Mucosa of gallbladder (tissue), 1 donor: ENCODE measurements at places on chromosomes 12 and 14.
A peak's percentile ranks its signal among the peaks of the same experiment; 100 is the strongest.

GRCh38 chr14:40216976-40217375, 784.7 kb upstream of the FBXO33 start:
- DNase-seq, result no peak

GRCh38 chr12:89662623-89663022, 46.0 kb downstream of the ATP2B1 start:
- DNase-seq, result no peak

DNA sequence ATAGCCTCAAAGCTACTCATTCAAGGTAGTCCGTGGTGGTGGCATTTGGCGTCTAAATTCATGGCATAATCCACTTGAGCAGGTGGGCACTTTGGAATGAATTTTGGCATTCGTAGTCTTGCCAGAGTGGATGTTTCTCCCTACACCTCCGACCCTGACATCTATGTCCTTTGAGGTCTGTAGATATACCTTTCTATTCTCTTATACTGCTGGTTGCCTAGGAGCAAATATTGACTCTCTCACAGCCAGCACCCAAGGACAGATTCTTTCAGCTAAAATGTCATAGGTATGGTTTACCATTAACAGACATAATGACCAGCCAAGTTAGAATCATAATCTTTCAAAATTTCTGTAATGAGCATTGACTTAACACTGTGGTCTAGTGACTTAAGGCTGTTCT, 47.4 kb upstream of the FLRT2 start:
- DNase-seq, result peak; percentile 41

GRCh38 chr12:113482334-113482733, 10.7 kb upstream of the LHX5 start:
- no peak for DNase-seq

DNA sequence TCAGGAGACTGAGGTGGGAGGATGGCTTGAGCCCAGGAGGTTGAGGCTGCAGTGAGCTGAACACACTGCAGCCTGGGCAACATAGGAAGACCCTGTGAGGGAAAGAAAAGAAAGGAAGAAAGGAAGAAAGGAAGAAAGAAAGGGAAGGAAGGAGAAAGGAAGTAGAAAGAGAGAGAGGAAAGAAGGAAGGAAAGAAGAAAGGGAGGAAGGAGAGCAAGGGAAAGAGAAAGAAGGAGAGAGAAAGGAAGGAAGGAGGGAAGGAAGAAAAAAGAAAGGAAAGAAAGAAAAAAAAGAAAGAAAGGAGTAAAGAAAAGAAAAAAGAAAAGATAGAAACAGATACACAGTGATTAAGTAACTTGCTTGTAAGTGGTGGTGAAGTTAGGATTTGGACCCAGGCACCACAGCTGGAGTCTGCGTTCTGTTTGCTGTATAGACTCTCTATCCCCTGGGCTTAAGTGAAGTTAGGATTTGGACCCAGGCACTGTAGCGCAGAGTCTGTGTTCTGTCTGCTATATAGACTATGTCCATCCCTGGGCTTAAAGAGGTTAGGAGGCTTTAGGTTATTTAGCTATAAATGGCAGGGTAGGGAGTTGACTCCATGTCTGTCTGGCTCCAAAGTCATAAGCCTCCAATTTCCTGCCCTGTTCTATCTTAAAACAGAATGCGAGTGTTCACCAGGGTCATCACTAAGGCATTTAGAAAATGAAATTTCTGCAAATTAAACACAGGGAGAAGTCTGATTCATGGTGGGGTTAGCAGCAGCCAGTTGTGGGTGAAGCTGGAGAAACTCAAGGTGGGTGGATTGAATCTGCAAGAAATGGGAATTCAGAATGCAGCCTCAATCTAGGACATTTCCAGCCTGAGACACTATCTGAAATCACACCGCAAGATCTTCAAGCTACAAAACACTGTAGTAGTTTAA, 13.3 kb upstream of the C12orf75 start:
- no peak for DNase-seq

DNA sequence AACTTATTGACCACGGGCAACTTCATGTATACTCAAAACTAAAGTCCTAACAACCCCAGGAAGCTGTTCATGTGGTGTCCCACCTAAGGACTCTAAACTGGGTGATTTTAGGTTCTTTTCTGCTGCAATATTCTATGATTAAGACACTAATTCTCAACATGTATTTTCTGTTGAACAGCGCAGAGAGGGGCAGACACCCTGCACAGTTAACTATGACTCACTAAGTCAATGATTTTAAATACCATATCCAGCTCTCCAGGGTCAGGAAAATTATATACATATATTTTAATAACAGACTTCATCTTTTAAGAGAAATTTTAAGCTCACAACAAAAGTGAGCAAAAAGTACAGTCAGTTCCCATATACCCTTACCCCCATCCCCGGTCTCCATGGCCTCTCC, 85.0 kb downstream of the FOXN3 start:
- no peak for DNase-seq

- DNase-seq, result no peak
These were observed 148.0 kb upstream of the G2E3 start for GRCh38 chr14:30410986-30411385.

DNA sequence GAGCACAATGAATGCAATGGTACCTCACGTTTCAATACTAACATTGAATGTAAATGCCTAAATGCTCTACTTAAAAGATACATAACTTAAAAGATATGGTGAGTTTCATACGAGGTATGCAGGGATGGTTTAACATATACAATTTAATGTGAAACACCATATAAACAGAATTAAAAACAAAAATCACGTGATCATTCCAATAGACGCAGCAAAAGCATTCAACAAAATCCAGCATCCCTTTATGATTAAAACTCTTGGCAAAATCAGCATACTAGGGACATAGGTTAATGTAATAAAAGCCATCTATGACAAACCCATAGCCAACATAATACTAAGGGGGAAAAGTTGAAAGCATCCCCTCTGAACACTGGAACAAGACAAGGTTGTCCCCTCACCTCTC, 845.7 kb downstream of the SLC16A7 start:
- no peak for DNase-seq

- DNase-seq, result no peak
These were observed 41.2 kb downstream of the YLPM1 start for GRCh38 chr14:74804219-74804825.

DNA sequence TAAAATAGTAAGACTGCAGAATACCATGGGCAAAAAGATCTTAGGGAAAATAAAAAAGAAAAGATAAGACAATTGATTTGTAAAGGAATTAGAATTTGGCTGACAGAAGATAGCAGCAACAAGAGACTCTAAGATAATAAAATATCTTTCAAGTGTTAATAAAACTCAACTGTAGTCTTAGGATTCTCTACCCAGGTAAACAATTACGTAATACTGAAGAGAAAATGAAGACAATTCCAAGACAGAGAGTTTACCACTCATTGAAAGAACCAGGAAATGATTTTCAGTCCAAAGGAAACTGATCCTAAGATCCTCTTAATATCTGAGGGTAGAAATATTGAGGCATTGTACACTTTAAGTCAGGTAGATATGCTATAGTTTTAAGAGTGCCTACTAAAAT, 321.1 kb downstream of the CEP128 start:
- DNase-seq, result no peak

- no peak for DNase-seq
These were observed 432.6 kb downstream of the C12orf50 start for GRCh38 chr12:87596636-87597035.

DNA sequence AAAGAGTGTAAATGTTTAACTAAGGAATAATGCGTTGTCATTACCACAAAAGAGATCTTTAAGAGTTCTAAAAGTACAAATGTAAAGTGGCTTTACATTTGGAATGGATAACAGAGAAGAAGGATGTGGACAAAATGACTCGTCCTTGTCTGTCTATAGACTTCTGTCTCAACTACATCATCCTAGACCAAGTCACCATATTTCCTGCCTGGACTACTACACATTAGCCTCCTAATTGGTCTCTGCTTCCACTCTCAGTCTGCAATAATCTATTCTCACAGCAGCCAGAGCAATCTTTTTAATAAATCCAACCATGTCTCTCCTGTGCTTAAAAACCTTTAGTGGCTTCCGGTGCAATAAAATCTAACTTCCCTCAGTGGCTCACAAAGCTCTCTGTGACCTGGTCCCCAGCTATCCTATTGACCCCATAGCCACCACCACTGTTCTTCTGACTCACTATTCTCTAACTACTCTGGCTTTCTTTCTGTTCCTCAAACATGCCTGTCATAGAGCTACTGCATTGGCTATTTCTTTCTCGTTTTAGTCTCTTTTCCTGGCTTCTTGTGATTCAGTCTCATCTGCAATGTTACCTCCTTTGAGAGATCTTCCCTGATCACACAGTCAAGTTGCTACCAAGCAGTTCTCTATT, 91.1 kb downstream of the MYF5 start:
- no peak for DNase-seq

DNA sequence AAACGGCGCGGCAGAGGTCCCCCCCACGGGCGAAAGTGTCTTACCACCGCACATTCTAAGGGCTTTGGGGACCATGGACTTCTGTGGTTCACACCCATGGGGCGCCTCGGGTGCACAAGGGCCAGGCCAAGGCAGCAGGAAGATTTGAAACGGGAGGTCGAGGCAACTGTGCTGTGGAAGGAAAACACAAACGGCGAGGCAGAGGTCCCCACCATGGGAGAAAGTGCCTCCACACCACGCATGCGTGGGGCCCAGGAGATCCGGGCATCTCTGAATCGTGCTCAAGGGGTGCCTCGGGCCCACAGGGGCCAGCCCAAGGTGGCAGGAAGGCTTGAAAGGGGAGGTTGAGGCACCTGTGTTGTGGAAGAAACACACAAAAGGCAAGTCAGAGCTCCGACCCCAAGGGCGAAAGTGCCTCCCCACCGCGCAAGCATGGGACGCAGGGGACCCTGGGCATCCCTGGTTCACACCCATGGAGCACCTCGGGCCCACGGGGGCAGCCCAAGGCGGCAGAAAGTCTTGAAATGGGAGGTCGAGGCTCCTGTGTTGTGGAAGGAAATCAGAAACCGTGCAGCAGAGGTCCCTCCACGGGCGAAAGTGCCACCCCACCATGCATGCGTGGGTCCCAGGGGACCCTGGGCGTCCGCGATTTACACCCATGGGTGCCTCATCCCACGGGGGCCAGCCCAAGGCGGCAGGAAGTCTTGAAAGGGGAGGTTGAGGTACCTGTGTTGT, 371.0 kb downstream of the ALG10 start:
- no peak for DNase-seq

DNA sequence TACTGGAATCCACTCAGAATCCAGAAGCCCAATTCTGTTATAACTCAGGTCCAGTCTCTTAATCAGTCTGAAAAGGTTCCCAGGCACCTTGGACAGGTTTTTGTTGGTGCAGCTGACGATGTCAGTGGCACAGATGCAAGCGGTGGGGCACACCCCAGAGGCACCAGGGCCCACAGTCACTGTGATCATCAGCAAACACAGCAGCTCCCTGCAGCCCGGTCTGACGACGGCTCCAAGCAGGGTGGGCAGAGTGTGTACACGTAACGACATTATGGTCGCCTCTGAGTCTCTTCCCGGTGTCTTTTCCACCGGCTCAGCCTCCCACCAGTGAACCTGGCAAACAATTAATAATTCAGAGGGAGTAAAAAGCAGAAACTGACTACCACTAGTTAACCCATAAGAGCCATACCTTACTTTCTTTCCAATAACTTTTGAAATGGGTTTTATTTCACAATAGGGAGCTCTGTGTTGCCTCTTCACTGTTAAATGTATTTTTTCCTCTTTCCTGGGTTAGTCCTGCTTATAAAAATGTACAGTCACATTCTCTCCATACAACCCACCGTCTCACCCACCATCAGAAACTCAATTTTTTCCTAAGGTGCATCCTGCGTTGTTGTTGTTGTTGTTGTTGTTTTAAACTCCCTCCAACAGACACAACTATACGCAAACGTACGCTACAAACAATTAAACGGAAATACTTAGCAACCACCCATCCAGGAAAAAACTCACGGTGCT, 521 bp upstream of the PCED1B start:
- peak; percentile 47 for DNase-seq

DNA sequence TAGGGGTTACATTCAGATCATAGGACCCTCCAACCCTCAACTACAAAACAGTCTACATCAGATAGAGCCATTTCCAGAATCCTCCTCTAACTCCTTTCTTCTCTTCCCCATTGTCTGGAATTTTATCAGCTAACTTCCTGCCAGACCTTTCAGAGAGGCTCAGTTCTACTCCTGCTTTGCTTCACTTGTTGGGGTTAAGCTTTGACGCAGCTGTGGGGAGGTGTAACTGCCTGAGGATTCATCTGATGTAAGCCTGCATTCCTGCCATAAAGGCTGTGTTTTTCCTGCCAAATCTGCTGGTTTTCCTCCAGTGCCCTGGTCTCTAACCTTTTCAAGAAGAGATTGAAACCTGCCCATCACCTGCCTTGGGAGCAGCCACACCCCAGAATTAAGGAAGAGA, 16.9 kb downstream of the DHRS2 start:
- no peak for DNase-seq

- no peak for DNase-seq
These were observed 62.5 kb downstream of the ZFP36L1 start for GRCh38 chr14:68730348-68730747.

DNA sequence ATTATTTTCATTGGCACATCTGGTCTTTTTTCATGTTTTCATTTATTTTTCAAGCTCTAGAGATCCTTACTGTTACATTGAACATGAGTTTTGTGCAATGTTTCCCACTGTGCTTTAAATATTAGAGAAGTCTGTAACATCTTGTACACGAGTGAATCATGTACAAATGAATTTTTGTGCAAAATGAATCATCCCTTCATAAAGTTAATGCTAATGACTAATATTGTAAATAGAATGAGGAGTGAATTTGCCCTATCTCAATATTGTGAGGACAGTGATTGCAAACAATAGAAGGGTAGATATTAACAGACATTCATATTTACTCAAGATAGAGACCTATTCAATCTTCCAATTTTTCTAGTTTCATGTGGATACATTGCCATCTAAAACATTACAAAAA, 463.3 kb upstream of the FOXG1 start:
- DNase-seq, result no peak

GRCh38 chr14:43795600-43796228, 711.4 kb downstream of the FSCB start:
- no peak for DNase-seq

DNA sequence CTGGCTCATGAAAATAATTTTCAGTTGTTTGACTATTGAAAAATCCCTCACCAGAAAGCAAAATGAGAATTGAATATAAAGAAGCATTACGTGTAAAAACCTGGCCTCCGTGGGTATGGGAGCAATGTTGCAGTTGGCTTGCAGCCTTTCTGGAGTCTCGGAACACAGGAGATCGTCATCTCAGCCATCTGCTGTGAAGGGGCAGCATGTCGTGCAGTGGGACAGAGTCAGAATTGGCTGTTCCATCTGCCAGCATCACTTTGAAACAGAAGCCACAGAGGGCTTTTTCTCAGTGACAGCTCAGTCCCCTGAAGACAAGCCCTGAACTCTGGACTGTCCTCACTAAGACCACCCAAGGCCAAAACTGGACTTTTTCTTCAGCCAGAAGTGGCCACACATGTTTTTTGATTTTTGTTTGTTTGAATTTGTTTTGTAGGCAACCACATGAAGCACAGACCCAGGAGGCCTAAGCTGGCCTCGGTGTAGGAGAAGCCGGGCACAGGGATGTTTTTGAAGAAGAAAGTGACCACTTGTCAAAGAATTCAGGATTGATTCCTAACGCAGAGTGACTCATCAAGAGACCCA, 170.8 kb upstream of the DYRK2 start:
- DNase-seq, result no peak

GRCh38 chr12:114504311-114504710, 98.4 kb upstream of the TBX5 start:
- DNase-seq, result no peak

GRCh38 chr14:52923902-52924575, 26.8 kb downstream of the FERMT2 start:
- DNase-seq, result no peak
